Left lung (tissue), 14 donors: ENCODE measurements at places on chromosomes 3 and 15.

- no peak for DNase-seq
Measured at GRCh38 chr3:106392915-106393314, 524.1 kb upstream of the CBLB start.

DNA sequence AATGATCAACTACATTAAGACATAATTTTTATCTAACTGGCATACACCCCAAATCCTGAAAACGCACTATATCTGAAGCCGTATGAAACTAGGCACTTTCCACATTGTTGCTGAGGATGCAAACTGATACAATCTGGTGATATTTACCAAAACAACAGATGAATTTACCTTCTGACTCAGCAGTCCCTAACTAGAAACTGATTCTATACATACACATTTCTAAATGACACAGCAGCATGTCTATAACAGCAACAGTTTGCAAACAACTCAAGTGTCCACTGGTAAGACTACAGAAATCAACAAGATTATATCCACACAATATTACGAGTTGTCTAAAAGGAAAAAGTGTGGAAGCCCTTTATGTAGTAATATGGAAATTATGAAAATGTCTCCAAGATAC lies 22.9 kb downstream of the SECISBP2L start:
- DNase-seq, result no peak

- no peak for DNase-seq
Measured at GRCh38 chr15:38424101-38424552, 29.8 kb upstream of the FAM98B start.

GRCh38 chr3:188595890-188596376 lies 442.0 kb downstream of the LPP start:
- DNase-seq, result no peak

DNA sequence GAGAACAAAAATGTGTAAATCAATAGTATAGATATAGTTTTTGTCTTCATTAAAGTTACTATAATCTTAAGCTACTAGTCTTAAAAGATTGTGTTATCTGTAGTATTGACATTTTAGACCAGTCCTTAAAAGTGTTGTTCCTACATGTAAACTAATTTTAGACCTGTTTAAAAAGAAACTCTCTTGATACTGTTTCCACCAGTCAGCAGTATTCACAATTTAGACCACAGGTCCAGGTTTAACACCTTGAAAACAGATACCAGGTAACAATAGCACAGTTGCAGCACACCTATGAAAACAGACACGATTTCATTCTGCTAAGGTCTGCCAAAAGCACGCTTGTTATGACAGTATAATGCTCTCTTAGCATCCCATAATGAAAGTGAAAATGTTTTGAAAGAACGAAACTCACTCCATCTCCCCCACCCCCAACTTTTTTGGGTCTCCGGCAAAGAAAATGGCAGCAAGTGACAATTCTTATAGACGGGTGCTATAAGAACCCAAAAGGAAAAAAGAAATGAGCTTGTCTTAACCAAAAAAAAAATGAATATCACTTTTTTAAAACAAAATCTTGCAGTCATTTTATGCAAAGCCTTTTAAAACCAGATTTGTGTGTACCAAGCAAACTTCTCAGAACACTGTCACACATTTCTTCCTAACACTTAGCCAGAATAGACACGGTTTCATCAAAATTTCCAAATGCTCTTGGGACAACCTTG lies 1.6 kb downstream of the EIF4E3 start:
- DNase-seq, result no peak

DNA sequence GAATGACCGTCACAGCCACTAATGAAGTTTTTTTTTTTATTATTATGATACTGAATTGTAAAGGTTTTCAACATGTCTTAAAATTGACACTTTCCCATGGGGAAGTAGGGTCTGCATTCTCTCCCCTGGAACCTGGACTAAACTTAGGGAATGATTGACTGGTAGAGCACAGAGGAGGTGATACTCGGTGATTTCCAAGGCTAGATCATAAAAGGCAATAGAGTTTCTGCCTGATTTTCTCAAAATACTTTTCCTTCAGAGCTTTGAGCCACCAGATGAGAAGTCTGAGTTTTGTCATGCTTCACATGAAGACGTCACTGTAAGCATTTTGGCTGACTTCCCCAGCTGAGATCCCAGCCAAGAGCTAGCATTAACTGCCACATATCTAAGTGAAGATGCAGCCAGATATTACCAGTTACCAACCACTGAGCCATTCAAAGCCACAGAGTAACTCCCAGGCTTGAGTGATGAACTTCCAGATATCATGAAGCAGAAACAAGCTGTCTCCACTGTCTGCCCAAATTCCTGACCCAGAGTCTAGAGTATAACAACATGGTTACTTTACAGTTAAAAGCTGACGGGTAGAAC lies 105.8 kb downstream of the LSAMP start:
- peak; percentile 34 for DNase-seq

GRCh38 chr15:35987056-35987455 lies 441.1 kb upstream of the DPH6 start:
- DNase-seq, result no peak

- no peak for DNase-seq
Measured at GRCh38 chr3:74532446-74532845, 82.0 kb downstream of the CNTN3 start.

DNA sequence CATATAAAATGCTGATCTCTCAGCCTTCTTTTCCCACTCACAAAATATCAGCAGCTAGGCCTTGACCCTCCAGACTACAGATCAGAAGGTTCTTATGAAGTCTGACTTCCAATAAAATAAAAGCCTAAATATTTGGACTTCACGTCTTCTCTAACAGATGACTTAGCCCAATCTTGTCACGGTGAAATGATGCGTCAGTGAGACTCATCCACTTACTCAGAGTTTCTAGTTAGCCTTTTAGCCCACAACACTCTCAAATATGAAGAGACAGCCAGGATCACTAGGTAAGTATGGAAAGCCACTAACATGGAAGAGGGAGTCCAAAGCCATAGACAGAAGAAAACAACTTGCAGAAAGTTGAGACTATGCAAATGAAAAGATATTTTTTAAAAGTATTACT lies 601.2 kb downstream of the PYDC2 start:
- no peak for DNase-seq

GRCh38 chr3:126476166-126477060 lies 722 bp upstream of the ZXDC start:
- DNase-seq, result peak; percentile 70

GRCh38 chr3:54661151-54661550 lies 266.7 kb downstream of the LRTM1 start:
- no peak for DNase-seq

DNA sequence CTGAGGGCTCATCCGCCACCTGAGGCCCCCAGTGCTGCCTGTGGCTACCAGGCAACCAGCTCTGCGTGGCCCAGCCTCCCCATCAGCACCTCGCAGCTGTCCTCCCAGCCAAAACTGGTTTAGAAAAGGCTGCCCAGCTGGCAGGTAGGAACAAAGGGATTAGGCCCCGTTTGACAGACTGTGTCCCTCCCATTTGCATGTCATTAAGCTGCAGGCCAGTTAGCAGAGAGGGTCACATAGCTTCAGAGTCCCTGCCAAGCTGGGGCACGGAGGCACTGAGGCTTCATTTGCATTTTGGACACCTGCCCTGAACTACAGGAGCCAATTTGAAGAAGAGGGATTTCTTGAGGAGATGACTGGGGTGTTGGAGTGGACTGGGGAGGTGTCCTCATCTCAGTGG lies 177.9 kb downstream of the TLE3 start:
- no peak for DNase-seq

GRCh38 chr3:39189959-39190269 lies 2.5 kb downstream of the XIRP1 start:
- DNase-seq, result no peak

GRCh38 chr3:111547631-111548030 lies 5.6 kb downstream of the CD96 start:
- no peak for DNase-seq

- peak; percentile 11 for DNase-seq
Measured at GRCh38 chr3:52783211-52783555, 5.8 kb downstream of the ITIH1 start.

- DNase-seq, result no peak
Measured at GRCh38 chr15:83283813-83284558, 478 bp downstream of the BNC1 start.

DNA sequence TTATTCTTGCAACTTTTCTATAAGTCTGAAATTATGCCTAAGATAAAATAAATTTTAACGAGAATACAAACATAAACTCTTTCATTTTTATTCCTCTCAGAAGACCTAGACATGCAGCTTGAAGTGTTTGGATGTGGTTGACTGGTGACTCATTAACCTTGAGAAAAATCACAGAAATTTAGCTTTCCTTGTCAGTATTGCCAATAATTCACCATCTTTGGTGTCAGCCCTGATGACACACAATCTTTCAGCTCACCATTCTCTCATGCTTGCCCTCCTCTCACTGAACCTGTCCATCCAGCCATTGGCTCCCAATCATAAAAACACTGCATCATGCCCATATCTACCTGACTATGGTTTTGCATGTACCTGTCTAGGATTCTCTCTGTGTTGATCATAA lies 22.6 kb upstream of the TNFAIP8L3 start:
- DNase-seq, result no peak

DNA sequence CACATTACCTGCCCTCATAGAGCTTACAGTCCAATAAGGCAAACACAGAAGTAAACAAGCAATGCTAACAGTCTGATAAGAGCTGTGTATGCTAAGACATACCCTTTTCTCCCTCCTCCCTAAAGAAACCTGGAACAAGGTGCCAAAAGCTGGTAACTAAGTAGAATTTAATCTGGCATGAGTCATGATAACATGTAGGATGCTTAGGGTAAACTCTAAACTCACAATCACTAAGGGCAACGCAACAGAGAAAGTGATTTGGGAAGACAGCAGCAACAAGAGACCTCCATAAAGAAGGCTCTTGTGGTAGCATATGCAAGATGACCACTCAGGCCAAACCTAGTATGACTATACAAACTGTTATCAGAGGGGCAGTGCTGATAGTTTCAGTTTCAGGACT lies 55.5 kb downstream of the MYO1E start:
- DNase-seq, result no peak

DNA sequence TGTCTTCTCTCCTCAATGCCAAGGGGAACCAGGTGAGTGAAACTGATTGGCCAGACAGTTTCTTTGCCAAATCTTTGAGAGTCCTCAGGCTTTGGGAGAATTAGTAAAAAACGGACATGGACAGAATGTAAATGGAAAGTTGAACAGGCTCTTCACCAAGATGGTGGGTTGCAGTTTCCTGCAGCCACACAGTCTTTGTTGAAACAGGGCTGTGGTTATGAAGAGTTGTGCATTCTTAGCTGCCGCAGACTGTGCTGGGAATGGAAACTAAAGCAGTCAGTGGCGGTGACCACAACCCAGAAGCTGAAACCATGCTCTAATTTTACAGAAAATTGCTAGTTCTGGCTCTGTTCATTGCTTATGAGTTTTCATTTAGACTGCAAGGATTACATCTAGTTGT lies 42.1 kb upstream of the TASOR start:
- DNase-seq, result no peak

GRCh38 chr3:13518516-13518953 lies 30.4 kb upstream of the FBLN2 start:
- peak; percentile 74 for DNase-seq

- no peak for DNase-seq
Measured at GRCh38 chr15:56207092-56207491, 36.6 kb downstream of the RFX7 start.

DNA sequence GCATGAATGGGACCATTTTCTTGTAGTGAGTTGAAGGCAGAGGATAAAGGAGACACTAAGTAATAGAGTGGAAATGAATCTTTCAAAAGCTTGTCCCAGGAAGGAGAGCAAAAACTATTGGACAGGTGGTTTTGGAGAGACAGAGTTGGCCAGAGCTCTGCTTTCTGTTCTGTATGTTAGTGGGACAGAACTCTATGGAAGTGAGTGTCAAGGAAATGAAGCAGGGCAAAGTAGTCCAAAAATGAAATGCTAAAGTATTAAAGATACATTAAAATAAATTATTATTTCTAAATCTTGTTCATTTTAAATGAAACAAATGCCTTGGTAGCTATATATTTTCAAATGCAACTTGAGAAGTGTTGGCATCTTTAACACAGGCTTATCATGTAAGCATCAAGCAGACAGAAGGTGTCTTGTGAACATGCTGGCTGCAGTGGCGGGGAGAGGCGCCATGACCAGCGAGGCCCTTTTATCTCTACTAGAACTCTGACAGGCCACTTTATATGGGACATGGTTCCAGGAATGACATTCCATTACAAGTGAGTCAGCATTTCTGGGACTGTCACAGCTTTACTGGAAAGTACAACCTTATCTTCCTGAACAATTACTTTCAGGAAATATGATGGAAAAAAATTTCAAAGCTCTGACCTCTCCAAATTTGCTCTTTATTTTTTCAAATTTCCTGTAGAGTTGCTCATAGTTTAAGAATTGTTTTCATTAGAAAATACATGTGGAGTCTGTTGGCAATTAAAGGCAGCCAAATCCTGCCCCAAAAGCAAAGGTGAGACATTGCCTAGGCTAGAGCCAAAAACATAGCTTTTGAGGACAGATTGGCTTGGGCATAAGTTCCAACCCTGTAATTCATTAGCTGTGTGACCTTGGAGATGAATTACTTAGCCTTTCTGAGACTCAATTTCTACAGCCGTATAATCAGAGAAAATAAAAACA lies 106.5 kb downstream of the ECT2 start:
- peak; percentile 54 for DNase-seq

- DNase-seq, result no peak
Measured at GRCh38 chr3:42119561-42120355, 28.6 kb downstream of the TRAK1 start.

GRCh38 chr3:12840591-12841148 lies 695 bp downstream of the RPL32 start:
- no peak for DNase-seq

GRCh38 chr3:14991818-14992612 lies 44.6 kb downstream of the NR2C2 start:
- DNase-seq, result no peak

DNA sequence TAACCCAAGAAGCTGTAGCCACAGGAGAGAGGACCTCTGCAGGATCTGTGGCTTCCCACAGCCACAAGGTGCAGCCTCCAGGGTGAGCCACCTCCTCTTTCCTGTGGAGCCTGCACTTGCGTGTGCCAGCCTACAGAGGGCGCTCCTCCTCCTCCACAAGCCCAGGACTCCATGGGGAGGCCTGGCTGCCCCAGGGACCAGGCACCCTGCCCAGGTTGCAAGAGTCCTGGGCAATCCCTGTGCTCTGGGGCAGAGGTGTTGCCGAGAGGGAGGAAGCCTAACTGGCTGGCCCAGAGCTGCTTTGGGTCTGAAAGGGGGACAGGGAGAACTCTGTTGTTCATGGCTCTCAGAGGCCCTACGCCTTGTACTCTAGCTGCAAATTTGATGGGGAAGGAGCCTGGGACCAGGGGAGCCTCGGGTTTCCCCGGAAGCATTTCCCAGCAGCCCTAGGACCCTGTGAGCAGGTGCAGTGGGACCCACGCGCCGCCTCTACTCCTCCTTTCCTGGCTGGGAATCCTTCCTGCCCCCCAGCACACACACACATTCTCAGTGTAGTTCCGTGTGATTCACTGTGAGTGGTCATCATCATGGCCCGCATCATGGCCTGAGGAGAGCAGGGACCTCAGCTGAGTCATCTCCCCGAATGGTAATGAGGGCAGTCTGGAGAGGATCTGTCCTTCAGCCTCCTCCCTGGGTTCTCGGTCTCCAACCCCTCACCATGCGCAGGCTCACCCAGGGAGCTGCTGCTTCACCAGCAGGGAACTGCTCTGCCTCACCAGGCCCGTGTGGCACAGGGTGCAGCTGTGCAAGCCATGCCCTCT lies 24.3 kb downstream of the TBC1D21 start:
- DNase-seq, result peak; percentile 48

GRCh38 chr3:87350367-87351199 lies 74.2 kb upstream of the POU1F1 start:
- peak; percentile 45 for DNase-seq
